ENCODE measurements at places on chromosomes 7 and 10. TPM values are rescaled to one million over a fixed set of nuclear protein-coding genes. Genes with fewer than 3 reads are reported as not detected.

The AKR1D1 gene
- not detected for polyA plus RNA-seq

The CTNNA3 gene
- polyA plus RNA-seq = not detected

The RBP3 gene
- polyA plus RNA-seq = not detected

The SPDYE3 gene
- not detected for polyA plus RNA-seq

The COL17A1 gene
- 0.02 TPM for polyA plus RNA-seq

DNA sequence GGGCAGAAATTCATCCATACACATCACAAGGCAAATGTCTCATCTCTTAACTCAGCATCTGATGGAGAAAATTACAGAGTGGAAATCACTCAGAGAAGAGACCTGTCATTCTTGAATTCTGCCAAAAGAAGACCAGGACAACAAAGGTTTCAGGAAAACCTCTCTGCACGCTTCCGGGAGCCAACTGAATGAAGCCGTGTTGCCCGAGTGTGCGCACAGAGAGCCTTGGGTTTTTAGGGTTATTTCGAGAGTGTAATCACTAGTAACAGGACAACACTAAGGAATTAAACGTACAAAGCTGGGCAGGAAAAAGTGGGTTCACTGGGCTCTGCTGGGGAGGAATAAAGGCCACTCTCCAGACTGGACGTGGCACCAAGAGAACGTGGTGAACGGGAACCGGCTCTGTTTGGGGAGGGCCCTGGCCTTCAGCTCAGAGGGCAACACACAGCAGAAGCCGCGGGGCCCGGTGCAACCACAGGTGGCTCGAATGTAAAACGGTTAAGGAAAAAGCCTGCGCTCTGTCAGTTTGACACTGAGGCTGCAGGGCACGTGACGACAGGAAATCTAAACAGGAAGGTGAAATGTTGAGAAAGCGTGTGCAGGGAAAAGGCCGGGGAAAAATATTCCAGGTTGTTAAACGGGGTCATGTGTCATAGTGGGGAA is 331.5 kb downstream of the DNAJB6 start:
- no peak for DNase-seq

DNA sequence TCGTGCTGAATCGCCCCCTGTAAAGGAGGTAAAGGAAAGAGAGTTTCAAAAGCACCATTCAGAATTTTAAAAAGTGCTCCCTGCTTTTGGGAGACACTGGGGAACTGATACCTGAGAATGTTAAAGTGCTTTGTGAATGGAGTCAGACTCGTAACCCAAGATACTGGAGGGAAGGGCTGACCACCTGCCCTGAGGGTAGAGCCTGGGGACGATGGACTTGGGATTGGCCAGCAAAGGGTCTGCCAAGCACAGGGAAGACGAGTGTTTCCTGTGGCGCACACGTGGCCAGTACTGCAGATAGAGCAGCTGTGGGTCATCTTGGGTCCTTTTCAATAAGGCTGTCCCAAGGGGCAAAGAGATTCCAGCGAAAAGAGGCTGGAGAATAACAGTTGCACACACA is 1284.1 kb upstream of the AUTS2 start:
- no peak for DNase-seq

DNA sequence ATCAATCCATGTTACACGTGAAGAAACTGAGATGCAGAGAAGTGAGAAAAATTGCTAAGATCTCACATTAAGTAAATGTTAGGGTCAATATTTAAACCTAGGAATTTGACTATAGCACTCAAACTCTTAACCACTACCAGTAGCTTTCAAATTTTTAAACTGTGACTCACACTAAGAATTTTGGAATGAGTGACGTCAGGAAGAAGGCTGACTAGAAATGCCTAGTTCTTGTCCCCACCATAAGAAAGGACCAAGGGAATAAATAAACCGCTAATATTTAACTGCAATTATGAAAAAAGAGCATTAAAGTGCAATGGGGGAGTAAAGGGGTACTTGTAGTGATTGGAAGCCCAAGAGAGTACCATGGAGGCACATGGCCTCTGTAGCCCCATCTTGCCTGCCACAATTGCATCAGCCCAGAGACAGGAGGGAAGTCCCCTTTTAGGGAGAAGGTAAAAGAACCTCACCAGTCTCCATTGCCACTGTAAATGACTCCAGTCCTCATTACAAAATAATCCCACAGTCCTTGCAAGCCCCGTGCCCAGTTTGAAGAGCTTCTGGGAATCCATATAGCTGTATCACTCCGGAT is 3.5 kb upstream of the AKR1B1 start:
- DNase-seq = peak; percentile 45

- DNase-seq = no peak
Observed at GRCh38 chr10:106440767-106441166, 723.7 kb downstream of the SORCS1 start.

- no peak for DNase-seq
Observed at GRCh38 chr7:94436018-94436604, 41.4 kb downstream of the COL1A2 start.

GRCh38 chr10:96706331-96706853 is 13.9 kb downstream of the PIK3AP1 start:
- DNase-seq = no peak

GRCh38 chr10:12397147-12397896 is 48.0 kb downstream of the CAMK1D start:
- DNase-seq = no peak

DNA sequence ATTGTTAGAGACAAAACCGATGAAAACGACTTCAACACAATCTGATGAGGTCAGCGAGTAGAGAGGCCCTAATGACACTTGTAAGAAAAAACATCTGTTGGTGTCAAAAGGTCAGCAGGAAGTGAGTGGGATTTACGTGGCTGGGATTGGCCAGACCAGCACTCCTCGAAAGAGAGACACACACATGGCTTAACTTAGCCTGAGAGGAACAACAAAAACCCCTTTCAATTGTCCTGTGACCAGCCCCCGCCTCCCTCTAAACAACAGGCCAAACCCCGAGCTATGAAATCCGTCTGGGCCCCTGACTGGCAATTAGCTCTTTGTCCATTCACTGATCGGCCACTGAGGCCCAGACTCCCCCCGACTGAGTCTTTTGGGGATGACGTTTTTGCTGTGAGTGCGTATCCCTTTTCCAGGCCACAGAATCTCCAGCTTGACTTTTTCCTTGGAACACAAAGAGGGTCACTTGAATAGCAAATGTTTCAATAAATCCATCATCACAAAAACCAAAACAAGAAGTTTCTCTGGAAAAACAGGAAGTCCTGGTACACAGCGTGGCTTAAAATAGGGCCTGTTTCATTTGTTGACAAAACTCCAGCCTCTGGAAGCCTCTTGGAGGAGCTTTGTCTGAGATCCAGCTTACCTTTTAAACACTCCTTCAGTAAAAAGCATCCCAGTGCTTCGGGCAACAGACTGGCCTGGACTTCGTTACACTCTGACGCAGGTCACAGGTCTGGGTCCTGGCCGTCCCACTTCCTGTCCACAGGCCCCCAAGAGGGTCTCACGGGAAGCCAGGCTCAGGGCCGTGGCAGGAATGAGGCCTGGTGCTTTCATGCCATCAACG is 103.0 kb downstream of the CTBP2 start:
- DNase-seq = peak; percentile 90

GRCh38 chr10:111732166-111732785 is 451.3 kb downstream of the GPAM start:
- DNase-seq = no peak

- peak; percentile 87 for DNase-seq
Observed at GRCh38 chr7:44259547-44260457, 59.0 kb downstream of the YKT6 start.

DNA sequence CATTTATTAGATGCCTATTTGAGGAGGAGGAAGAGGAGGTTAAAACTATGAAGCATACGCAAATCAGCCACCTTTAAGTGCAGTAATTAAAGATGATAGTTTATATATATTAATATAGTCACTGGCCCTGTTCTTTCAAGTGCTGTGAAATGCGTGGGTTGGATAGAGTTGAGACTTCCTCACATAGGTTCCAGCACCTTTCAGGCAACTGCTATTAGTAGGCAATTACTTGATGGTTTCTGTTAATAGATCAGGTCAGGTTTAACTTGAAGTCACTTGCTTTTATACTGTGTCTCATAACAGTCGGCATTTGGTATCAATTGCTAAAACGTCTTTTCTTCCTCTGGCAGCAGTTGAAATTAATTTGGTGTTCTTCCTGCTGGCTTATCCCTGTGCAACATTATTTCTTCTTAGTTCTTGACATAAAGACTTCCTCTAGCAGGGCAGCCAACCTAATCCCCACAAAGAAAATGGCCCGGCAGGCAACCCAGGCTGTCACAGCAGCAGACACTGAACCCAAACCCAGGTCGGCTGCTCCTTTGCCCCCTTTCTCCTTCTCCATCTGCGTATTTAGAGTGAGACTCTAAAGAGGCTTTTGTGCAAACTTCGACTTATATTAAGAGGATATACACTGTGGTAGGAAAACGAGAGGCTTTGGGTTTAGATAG is 35.3 kb upstream of the BET1 start:
- DNase-seq = no peak

DNA sequence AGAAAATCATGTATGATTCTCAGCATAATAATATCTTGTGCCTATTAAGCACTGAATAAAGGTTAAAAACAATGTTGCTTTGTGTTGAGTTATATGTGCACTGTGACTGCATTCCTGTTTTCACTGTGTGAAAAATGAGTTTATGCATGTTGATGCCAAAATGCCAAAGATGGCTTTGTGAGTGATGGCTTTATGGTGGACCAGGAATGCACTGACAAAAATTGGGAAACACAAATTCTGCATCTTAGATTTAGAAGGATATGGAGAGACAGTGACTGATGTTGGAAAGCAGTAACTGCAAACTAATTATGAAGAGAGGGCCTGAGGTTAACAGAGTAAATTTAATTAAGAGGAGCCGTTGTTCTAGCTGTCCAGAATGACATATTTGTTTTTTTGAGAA is 440.4 kb downstream of the KIF20B start:
- DNase-seq = no peak

DNA sequence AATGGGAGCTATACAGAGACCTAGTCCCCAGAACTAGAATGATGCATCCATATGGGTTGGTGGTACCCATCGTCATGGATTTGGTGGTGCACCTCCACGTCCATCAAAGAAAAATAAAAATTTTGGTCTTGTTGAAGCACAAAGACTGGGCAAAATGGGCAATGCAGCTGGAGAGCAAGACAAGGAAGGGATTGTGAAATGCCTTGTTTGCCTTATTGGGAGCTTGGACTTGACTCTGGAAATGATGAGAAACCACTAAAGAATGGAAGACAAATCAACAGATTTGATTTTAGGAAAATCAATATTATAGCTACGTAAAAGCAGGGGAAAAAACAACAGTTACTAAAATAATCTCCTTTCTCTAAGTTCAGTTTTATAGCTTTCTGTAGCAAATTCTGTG is 150.9 kb downstream of the CPED1 start:
- DNase-seq = no peak

Measured in BJ (cell line).